Cerebellar cortex (tissue), 1 donor: ENCODE measurements at places on chromosomes 6 and 20.

DNA sequence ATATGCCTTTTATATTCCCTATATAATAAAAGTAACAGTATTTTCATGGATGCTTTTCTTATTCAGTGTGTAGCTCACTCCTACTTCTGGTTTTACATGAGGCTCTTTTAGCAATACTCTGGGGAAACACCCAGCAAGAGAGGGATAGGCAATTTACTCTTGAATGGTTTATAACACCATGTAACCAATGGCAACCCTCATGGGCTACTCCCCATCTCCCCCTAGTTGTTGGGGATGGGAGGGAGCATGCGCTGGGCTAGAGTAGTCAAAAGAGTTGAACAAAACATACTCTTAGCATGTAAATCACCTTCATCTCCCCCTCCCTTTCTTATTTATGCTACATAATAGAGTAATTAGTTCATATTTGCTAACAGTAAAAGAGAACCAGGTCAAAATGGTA, 140.1 kb upstream of the LRFN2 start:
- no peak for DNase-seq

- DNase-seq = no peak
Observed at GRCh38 chr20:64223526-64224067, 32.0 kb upstream of the PCMTD2 start.

DNA sequence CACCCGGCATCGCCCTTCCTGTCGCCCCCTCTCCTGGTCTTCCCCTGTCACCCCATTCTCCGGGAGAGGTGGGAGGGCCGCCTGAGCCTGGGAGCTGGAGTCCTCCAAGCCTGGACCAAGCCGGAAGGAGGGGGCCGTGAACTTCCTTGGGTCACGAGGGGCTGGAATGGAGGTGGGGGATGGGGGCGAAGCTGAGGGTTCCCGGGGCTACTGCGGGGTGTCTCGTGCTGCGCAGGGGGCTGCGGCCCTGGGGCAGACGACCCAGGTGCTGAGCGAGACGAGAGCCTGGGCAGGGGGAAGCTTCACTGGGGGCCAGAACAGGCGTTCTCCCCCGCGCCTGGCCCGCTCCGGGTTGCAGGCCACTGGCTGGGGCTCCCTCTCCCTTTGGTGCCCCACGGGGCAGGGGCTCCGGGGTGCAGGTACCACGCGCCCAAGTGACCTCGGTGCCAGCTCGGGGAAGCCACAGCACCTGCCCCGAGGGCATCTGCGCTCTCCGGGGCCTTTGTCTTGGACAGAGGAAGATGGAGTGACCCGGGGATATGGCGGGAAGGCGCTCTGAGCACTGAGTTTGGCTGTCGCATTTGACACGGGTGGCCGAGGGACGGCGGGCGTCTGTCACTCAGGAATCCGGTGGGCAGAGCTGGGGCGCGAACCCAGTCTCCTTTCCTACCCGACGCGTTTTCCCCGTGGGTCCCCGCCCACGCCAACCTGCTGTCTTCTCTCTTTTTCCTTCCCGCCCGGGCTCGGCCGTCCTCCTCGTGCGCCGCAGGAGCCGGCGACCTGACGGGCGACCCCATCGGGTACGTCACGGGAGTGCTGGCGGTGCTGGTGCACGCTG, 1.2 kb downstream of the SLC35D3 start:
- DNase-seq = no peak

- DNase-seq = no peak
Observed at GRCh38 chr20:61049684-61050083, 202.4 kb upstream of the CDH4 start.

GRCh38 chr20:5127859-5128424, 1.1 kb downstream of the CDS2 start:
- DNase-seq = no peak

DNA sequence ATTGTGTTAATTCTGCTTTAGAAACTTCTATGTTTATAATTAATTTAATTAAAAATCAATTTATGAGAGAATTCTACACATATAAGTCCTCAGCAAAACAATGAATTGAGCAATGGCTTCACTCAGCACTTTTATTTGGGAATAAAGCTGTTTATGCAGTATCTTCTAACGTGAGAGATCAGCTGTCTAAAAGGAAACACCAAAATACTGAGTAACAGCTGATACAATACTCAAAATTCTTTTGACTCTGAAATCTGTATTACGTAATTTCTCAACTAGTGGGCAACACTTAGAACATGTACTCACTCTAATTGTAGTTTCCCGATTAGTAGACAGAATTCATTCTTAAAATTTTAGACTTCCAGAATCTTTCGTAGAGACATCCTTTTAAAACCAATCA, 49.8 kb downstream of the MAP3K7 start:
- no peak for DNase-seq

DNA sequence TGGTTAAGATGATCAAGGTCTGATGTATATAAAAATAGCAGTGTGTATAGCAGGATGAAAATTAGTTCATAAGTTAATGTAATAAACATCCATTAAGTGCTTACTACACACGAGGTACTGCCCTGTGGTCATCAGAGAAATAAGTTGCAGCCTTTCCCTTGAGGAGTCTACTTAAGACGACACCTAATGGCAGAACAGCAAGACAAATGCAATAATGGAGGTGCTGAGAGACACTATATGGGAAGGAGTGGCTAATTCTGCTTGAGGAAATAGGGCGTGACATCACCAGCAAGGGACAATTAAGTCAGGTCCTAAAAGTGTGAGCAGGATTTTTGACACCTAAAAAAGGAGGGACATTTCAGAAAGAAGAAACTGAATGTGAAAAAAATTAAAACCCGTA, 75.2 kb downstream of the BACH2 start:
- no peak for DNase-seq

DNA sequence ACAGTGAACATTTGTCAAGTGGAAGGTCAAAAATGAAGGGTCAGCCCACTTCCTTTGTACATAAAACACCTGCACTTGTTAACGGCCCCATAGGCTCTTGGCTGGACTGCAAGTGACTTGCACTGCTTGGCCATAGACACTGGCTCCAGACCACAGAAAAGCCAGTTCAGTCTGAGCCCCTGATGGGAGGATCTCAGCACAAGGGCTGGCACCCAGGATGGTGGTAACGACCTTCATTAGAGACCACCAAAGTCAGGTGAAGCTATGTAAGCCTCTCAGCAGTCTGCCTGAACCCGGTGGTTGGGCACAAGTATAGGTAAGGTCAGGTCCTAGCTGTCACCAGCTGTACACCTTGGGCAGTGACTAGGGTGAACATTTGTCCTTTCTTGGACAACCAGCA, 16.1 kb downstream of the PLAGL2 start:
- DNase-seq = no peak

DNA sequence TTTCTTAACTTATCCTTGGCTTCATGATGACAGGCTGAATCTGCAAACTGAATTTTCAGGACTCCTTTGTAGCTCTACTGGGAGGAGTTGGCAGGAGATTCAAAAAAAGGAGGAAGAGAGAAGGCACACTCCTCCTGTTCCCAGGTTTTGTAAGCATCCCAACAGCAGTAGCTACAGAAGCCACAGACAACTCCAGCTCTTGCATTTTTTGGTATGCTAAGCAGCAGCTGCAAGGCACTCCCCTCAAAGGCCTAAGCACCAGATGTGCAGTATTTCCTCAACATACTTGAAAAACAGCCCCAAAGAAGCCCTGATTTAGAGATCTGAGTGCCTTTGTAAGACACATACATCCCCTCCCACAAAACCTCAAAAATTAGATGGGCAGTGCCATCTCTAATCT, 328.6 kb upstream of the SYNCRIP start:
- DNase-seq = no peak

DNA sequence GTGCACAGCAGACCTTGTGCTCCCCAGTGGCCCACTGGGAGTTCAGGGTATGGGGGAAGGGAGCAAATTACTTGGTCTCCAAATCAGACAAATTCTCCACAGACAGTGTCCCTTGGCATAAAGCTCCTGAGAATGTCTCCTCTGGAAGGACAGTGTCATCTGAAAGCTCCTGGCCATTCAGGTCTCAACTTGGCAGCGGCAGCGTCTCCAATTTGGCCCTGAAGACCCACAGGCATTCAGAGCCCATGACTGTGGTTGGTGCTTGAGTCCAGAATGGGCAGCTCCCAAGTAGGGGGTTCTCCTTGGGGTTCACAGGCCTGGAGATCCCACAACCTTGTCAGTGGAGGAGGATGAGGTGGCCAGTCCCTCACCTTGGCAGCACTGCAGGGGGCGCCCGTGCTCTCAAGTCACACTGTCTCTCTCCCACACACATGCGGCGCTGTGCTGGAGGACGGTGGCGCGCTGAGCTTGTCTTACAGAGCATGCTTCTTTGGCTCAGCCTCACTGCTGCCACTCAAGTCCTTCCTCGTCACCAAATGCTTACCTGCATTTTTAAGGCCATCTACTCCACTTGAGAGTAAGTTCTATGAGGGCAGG, 20.7 kb downstream of the DYNLRB1 start:
- DNase-seq = peak; percentile 52

- no peak for DNase-seq
Observed at GRCh38 chr6:84811351-84811750, 47.0 kb upstream of the TBX18 start.

DNA sequence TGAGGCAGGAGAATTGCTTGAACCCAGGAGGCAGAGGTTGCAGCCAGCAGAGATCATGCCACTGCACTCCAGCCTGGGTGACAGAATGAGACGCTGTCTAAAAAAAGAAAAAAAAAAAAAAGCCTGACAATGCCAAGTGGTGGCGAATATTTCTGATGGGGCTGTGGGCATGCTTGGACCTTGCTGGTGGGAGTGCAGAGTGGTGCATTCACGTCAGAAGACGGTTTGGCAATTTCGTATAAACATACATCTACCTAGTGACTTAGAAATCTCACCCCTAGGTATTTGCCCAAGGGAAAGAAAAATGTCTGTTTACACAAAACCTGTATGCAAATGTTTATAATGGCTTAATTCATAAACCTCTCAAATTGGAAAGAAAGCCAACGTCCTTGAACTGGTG, 33.6 kb downstream of the CTCFL start:
- DNase-seq = no peak

DNA sequence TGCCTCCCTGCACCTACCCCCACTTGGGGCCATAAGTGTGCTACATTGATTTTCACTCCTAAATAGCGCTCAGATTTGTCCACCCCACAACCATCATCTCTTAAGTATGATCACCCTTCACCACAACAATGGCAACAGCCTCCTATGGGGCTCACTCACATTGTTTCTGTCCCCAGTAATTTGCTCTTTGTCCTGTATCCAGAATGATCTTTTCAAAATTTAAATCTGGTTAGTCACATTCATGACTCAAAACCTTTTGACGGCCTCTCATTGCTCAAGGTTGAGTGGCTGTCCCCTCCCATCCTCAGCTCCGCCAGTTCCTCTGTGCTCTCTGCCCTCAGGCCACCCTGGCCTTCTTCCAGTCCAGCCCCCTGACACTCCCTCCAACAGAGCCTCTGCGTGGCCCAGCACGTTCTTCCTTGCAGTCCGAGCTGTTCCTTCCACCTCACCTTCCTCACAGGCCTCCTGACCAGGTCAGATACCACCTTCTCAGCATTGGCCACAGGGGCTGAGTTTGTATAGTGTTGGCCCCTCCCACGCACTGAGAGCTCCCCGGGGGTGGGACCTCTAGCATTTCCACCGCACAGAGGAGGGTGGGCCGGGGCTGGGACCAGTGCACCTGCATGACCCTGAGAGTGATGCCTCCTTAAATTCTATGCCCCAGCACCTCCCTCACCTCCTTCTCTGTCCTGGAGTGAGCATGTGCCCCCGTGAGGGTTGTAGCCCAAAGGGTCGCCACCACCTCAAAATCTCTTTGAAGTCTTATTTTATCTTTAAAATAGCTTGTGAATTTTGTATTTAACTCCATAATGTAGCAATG, 2.4 kb upstream of the PPP1R3G start:
- no peak for DNase-seq

DNA sequence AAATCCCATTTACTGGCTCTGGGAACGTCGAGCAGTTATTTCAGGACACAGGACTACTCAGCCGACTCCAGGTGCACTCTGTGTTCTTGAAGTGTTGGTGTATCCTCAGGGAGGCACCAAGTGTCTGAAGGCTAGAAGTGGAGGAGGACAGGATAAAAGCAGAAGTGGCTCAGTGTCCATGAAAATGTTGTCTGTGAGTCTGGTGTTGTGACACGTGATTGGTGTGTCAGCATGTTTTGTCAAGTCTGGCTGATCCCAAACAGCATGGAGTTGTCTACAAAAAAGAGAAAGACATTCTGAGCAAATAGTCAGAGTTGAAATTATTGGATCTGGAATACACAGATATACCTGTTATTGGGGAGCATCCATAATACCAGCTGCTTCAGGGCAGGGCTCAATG, 30.3 kb downstream of the SCGN start:
- DNase-seq = no peak

- DNase-seq = no peak
Observed at GRCh38 chr6:152207915-152208714, 400.6 kb downstream of the ESR1 start.

DNA sequence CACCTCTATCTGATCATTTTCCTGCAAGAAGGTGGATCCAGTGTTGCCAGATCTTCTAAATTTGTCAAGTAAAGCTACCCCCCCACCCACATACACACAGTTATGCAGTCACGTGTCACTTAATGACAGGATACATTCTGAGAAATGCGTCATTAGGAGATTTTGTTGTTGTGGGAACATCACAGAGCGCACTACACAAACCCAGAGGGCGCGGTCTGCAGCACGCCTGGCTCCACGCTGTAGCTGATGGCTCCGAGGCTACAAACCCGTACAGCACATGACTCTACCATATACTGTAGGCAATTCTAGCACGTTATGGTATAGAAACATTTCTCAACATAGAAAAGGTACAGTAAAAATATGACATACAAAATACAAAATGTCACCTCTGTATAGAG, 126.9 kb downstream of the SYCP2 start:
- no peak for DNase-seq

- no peak for DNase-seq
Observed at GRCh38 chr6:15905488-15906419, 223.1 kb upstream of the MYLIP start.

DNA sequence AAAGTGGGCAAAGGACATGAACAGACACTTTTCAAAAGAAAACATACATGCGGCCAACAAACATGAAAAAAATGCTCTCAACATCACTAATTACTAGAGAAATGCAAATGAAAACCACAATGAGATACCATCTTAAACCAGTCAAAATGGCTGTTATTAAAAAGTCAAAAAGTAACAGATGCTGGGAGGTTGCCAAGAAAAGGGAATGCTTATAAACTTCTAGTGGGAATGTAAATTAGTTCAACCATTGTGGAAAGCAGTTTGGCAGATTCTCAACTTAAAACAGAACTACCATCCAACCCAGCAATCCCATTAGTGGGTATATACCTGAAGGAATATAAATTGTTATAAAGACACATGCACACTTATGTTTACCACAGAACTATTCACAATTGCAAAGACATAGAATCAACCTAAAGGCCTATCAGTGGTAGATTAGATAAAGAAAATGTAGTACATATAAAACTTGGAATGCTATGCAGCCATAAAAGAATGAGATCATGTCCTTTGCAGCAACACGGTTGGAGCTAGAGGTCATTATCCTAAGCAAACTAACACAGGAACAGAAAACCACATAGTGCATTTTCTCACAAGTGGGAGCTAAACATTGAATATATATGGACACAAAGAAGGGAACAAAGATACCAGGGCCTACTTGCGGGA, 16.3 kb downstream of the CENPQ start:
- DNase-seq = no peak

- DNase-seq = no peak
Observed at GRCh38 chr6:134517145-134517658, 199.3 kb upstream of the SGK1 start.
